HS-27A (cell line): ENCODE measurements at places on chromosomes 5 and 9.
A peak's percentile ranks its signal among the peaks of the same experiment; 100 is the strongest.

- DNase-seq: no peak
Measured at GRCh38 chr9:87081503-87081902, 134.2 kb upstream of the GAS1 start.

DNA sequence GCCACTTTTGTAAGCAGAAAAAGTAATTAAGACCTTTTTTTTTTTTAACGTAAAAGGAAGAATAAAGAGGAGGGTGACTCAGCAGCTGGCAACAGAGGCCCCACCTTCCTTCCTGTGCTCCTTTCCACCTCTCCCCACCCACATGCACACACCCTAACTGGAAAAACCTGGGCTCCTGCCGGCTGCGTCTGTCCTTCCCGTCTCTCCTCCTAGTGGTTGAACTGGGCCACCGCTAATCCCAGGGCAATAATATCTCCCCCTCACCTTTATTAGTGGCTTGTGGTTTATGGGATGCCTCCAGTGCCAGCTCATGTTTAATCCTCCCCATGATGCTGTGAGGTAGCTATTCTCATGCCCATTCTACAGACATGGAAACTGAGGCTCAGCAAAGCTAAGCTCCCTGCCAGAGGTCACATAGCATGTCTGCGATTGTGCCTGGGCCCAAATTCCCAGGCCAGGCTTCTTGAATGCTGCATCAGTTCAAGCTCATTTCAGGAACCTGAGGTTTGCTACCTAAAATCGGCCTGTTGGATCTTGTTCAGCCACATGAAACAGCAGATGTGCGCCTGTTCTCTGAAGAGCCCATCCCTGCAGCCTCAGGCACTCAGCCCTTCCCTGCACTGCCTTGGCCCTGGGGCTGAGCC is 60.9 kb upstream of the IL17B start:
- DNase-seq: no peak

- DNase-seq: no peak
Measured at GRCh38 chr9:21985964-21986667, 8.1 kb downstream of the CDKN2A start.

DNA sequence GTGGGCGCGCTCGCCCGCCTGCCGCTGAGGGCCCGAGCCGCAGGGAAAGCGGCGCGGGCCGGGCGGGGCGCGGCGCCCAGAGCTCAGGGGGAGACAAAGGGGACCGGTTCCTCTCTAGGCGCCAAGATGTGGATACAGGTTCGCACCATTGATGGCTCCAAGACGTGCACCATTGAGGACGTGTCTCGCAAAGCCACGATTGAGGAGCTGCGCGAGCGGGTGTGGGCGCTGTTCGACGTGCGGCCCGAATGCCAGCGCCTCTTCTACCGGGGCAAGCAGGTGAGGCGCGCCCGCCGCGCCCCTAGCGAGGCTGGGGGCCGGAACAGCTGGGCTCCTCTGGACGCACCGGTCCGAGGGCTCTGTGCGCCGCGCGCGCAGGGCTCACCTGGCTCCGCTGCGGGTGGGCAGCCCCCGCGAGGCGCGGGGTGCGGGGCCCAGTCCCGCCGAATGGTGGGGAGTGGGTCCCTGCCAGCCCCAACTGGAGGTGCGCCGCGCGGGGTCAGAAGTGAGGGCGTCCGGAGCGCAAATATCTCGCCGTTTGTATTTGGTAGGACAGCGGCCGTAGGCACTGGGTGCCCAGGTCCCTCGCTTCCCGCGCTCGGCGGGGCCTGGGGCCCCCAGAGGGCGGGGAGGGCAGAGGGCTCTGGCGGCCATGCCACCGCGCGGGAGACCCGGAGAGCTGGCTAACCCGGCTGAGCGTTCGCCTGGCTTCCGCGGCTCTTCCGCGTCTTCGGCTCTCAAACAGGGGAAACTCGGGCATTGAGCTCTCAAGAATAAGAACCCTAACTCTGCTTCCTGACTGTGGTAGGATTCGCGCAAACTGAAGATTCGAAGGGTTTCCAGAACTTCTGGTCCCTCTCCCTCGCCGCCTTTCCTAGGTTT is 607 bp downstream of the UHRF2 start:
- no peak for DNase-seq

GRCh38 chr9:128244091-128244836 is 31.5 kb downstream of the GOLGA2 start:
- DNase-seq: no peak

- DNase-seq: peak; percentile 50
Measured at GRCh38 chr9:121944711-121945191, 148.4 kb downstream of the TTLL11 start.

DNA sequence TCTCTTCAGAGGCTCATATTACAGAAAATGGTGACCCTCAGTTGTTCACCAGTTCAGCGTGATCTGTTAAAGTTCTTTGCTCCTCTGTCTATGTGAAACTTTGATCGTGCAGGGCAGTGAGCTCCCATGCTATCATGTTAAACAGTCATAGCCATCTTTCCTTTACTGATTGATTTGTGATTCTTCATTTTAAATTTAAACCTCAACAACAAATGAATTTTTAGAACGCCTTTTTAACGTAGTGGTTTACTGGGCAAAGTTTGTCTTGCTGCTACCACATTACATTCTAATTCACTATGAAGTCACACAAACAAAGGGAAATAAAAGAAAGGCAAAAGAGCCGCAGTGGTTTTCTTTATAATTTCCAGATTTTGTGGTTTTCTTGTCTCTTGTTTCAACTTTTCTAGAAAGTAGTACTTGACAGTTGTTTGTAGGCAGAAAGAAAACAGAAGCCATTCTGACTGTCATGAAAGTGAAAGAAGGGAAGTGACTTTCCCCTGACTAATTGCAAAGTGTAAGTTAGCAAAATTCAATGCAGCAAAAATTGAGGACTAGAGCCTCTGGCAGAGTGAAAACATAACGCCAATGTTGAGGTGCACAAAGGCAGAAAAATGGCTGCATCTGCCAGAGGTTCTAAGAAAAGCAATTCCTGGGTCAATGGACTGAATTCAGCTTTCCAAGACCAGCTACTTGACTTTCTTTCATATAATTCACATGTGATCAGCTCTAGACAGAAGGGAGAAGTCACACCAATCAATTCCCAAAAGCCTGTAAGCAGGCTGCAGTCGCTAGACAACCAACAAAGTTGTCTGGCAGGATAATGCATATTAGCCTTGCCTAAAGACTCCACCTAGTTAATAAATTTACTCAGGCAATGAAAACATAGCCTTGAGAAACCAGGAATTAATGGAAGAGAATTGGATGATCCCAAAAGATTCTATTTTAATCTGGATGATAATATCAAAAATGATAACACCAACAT is 7.1 kb upstream of the IFNA6 start:
- no peak for DNase-seq

- DNase-seq: no peak
Measured at GRCh38 chr5:370959-371810, 49.7 kb downstream of the AHRR start.

GRCh38 chr9:132169672-132170392 is 8.0 kb downstream of the NTNG2 start:
- DNase-seq: no peak

DNA sequence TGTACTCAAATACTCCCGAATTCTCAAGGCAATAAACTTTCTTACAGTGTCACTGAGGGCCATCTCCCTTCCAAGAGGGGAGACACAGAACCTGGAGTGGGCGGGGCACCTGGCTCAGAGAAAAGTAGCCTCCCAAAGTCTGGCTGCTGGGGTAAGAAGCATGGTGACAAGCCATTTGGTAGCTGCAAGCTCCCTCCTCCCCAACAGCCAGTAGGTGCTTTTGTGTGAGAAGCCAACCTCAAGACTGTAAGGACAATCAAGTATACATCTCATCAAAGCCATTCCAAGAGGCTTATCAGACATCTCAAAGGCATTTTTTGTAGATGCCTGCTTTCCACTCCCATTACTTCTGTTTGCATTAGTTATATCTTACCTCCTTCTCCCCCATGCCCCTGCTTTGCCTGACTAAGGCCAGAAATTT is 1.4 kb downstream of the DAB2 start:
- DNase-seq: no peak

DNA sequence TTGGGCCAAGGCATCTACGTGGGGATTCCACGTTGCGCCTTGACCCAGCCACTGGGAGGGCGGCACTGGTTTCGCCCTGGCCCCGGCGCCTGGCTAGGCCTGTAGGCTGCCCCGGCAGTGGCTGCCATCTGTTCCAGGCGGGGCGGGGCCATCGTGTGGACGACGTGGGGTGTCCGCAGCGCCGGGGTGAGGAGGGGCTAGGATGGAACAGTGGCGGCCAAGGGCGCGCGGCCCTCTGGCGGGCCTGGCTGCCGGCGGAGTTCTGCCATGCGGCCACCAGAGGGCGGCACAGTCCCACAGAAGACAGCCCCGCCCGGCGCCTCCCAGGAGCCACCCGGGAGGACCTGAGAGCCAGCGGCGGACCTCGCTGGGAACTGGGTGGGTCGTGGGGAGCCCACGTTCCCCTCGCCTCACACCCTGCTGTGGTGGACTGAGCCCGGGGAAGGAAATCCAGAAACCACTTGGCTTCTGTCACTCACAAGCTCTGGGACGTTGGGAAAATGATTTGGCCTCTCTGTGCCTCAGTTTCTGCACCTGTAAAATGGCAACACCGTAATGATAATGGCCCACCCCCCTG is 22.6 kb upstream of the RAPGEF1 start:
- DNase-seq: no peak

DNA sequence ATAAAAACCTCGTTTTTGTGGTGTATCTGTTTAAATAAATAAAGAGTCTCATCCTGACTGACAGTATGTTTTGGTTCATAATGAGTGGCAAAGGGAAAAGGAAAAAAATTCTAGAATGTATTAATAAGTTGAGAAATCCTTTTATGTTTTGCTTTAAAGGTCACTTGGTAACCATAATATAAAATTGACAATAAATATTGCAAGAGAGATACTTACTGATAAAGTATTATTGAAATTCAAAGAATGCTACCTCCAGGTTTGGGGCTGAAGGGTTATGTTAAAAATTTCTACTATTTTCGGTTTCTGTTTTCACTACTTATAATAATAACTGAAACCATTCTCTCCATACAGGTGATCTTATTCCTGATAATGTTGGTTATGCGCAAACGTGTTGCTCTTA is 85.4 kb upstream of the FSD1L start:
- no peak for DNase-seq

DNA sequence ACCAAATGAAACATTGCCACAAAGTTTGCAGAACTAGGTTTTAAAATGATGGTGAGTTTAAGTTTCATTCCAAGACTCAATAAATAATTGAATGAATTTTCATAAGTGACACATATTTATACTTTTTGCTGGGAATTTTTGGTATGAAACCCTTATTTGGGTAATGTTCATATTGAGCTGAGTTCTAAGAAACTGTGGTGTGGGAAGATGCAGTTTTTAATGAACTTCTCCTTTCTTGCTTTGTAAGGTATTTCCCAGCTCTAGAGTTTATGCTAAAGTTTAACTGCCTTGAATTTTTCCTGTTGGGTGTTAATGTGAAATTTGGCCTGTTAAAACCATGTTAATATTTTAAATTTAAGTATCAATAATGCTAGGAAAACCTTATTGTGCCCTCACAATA is 15.1 kb downstream of the RABGAP1 start:
- DNase-seq: no peak

- DNase-seq: no peak
Measured at GRCh38 chr5:136905571-136905970, 540.2 kb upstream of the TRPC7 start.

DNA sequence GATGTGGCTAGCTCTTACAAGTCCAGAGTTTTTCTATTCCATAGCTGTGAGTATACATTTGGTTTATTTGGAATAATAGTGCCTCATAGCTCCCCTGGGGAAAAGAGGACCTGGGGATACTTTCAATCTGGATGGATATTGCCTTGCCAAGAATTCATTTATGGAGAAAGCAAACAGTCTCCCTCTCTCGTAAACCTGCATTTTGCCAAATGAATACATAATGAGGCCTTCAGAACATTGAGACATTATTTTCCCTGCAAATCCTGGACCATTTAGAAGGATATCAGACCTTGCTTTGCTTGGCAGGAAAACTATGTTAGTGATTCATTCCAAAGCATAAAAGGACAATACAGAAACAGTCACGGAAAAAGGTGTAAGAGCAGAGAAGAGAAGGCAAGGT is 569.6 kb upstream of the BRINP1 start:
- no peak for DNase-seq

GRCh38 chr9:90847971-90848370 is 46.4 kb downstream of the SYK start:
- no peak for DNase-seq

- DNase-seq: no peak
Measured at GRCh38 chr5:65268525-65268924, 213.2 kb downstream of the ADAMTS6 start.

DNA sequence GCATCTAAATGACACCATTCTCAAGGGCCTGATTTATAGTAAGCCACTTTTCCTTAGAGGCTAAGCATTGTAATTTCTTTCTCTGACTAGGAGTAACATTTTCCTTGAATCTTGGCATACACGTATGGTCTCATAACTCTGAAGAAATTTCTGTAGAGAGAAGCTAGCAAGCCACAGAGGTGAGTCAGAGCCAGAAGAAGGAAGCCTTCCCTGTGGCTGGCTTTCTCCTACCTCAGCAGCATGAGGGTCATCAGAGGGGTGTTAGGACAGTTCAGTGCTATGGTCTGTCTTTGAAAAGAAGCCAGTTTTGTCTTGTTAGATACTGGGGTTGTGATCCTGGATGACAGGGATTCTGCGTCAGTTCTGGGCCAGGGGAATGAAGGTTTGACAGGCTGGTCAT is 3.2 kb downstream of the SNX30 start:
- DNase-seq: peak; percentile 59

- DNase-seq: no peak
Measured at GRCh38 chr9:70475211-70475610, 60.8 kb upstream of the KLF9 start.

DNA sequence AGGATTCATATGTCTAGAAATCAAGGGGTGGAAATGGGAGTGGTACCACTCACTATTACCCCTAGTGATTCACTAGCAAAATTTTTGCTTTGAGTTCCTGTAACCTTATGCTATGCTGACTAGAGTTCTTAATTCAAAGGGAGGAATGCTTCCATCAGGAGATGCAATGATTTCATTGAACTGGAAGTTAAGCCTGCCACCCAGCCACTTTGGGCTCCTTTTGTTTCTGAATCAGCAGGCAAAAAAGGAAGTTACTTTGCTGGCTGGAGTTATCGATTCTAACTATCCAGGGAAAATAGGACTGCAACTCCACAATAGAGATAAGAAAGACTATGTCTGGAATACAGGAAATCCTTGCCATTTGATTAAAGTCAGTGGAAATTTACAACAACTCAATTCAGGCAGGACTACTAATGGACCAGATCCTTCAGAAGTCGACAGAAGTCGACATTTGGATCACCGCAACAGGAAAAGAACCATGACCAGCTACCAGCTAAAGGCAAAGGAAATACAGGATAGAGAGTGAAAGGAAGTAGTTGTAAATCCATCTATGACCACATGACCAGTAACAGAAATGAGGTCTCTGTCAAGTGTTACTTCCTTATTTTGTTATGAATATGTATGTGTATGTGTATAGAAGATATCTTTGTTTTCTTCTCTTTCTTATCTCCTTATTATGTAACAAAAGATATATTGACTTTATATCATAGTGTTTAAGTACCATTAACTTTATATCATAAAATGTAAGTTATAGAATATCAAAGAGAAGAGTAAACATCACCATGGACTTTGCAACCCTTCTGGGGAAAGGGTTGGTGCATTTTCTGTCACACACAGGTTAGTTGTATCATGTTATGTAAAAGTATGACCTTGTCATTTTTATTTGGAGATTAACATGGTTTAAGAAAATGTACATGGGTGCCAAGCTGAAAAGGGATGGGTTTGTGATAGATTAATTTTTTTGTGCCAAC is 198.7 kb upstream of the HAPLN1 start:
- no peak for DNase-seq
